ENCODE measurements at places on chromosomes 4 and X. TPM values are rescaled to one million over a fixed set of nuclear protein-coding genes. Genes with fewer than 3 reads are reported as not detected.
A peak's percentile ranks its signal among the peaks of the same experiment; 100 is the strongest.

- DNase-seq: peak; percentile 72
Measured at GRCh38 chr4:70705183-70706043, 16.4 kb upstream of the RUFY3 start.

DNA sequence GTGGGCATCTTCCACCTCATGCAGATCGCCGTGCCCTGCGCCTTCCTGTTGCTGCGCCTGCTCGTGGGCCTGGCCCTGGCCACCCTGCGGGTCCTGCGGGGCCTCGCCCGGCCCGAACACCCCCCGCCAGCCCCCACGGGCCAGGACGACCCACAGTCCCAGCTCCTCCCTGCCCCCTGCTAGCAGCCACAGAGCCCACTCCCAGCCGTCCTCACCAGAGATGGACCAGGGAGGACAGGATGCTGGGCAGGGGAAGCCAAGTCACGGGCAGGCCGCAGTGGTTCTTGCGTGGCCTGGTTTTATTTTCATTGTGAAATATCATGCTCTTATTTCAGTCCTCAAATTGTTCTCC, 15.1 kb downstream of the DGKQ start:
- DNase-seq: no peak

- DNase-seq: no peak
Measured at GRCh38 chrX:25020391-25020904, 4.7 kb upstream of the ARX start.

RAB9B gene
- total RNA-seq: 6.5 TPM

GRCh38 chr4:62513306-62513705, 1313.2 kb downstream of the ADGRL3 start:
- DNase-seq: no peak

DRD5 gene
- total RNA-seq: not detected

DNA sequence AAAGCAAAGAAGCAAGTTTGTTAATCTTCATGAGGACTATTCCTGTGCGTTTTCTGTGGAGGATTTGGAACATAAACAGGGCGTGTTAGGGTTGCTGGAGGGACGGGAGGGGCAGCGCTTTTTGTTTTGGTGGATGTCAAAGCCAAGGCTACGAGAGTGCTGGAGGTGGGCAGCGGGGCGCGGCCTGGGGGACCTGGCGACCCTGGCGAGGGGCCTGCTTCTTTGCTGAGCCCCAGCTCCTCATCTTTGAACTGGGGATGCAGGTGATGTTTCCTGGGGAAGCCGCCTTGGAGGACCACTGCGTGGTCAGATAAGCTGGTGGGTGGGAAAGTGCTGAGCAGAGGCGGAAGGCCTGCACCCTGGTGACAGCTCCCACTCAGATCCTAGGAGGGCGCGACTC, 55.2 kb downstream of the SORCS2 start:
- no peak for DNase-seq

DNA sequence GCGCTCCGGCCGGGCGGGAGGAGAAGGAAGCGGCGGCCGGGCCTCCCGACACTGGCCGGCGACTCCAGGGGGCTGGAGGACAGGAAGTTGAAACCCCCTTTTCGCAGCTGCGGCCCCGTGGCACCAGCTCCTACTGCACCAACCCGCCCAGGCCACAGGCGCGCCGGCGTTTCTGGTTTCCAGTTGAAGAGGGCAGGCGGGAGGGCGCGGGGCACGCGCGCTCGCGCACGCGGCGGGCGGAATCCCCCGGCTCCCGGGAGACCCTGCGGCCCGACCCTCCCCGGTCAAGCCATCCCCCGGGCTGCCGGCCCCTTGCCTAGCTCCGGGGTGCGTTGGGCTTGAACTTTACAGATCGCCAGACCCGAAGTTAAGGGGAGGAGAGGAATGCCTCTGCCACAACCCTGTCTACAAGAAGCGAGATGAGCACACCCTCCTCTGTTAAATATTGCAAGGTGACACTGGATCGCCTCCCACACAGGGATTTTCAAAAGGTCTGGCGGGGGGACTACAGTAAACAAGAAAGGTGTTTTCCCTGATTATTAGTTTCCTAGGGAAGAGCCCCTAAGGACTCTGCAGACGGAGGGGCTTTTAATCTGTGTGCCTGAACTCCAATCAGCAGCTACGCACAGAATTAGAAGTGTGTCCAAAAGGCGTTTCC, 1.4 kb downstream of the ELOVL6 start:
- DNase-seq: peak; percentile 53

DNA sequence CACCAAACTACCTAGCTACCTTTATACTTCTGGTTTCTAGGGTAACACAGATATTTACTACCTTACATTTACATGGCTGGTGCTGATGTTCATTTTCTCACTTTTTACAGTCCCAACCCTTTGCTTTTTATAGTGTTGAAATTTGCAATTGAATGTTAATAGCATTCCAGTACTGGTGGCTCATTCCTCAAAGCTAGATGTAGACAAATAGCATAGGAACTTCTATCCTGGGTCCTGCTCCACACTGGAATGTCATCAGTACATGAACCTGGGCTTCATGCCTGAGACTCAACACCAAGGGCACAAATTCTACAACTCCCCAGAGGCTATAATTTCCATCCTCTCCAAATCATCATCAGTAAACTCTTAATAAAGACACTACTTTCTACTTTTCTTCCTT, 10.3 kb upstream of the TRMT2B start:
- no peak for DNase-seq

SH3RF1 gene
- total RNA-seq: 33.2 TPM

ATOH1 gene
- not detected for total RNA-seq

ACE2 gene
- 1.8 TPM for total RNA-seq

KDM6A gene
- 86.0 TPM for total RNA-seq

WDR17 gene
- total RNA-seq: 5.5 TPM

DNA sequence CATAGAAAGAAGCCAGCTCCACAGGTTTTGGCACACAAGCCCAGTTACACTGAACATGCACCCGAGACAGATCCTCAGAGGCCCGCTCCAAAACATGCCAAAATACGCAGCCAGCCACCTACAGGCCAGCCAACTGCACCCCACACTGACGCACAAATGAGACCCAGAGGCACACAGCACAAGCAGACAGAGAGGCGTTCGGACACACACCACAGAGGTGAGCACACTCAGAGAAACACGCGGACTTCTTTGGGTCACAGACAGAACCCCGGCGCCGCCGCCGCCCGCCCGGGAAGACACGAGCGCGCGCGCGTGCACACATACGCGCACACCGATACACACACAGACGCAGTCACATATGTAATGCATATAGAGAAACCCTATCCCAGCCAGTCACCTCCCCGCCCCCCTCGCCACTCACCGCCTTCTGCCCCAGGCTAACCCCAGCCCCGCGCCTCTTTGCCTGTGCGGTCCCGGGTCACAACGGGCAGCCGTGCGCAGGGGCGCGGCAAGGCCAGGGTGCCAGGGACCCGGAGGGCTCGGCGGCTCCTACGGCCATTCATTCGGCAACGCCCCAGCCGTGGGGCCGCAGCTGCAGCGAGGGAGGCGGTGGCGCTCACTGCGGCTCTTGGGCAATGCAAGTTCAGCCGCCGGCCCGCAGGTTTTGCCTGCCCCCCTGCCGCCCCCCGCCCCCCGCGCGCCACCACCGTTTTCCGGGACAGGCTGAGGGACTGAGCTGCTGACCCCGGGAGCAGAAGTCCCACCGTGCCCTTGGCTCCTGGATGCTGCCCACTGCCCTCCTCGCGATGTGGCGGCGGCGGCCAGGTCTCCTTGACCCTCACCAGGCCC, 553 bp downstream of the SEPTIN6 start:
- DNase-seq: no peak

DNA sequence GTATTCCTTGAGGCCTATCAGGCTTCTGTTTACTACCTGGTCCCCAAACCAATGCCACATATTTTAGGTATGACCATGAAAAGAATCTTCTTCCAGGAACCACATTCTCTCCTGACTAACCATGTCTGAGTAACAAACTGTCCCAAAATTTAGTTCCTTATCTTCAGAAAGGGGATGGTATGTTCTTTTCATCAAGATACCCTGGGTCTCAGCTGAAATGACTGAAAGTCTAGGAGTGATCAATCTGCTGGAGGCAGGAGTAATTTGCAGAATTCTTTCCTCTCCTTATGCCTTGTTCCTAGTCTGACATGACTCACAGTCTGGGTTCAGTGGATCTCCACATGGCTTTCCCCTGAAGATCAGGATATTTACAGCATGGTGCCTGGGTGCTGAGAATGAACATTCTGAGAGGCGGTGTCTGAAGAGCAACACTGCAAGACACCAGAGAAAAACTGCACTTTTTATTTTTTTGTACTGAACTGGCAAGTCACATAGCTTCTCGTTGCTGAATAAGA, 665.5 kb downstream of the TLL1 start:
- no peak for DNase-seq

DNA sequence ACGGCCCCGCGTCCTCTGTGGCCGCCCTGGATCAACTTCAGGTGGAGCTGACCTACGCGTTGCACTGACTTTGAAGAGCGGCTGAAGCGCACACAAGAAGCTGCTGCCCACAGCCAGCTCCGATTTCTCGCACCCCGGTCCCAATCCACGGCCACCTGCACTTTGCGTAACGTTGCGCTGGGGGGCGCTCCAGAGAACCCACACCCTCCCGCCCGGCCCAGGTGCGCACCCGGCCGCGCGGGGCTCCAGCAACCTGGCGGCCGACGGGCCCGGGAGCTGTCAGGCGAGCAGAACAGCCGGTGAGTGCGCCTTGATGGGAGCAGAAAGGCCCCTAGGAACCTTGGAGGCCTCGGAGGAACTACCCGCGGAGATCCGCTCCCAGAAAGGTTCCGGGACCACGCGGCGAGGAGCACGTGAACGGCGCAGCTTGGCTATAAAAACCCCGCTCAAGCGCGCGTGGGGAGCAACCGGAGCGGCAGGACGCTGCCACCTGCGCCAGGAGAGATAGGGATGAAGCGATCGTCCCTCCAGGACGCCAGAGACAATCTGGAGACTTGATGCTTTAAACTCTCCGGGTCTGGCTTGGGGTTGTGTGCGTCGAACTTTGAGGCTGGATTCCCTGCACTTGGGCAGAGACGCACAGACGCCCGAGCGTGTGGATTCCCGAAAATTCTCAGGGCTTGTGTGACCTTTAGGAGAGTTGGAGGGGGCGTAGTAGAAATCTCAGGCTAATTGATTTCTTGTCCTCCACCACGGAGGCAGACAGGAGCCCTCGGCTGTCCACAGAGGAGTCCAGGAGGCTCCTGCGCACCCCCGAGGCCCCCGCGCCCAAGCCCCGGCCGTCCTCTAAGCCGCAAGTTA, 591 bp upstream of the NWD2 start:
- no peak for DNase-seq

DNA sequence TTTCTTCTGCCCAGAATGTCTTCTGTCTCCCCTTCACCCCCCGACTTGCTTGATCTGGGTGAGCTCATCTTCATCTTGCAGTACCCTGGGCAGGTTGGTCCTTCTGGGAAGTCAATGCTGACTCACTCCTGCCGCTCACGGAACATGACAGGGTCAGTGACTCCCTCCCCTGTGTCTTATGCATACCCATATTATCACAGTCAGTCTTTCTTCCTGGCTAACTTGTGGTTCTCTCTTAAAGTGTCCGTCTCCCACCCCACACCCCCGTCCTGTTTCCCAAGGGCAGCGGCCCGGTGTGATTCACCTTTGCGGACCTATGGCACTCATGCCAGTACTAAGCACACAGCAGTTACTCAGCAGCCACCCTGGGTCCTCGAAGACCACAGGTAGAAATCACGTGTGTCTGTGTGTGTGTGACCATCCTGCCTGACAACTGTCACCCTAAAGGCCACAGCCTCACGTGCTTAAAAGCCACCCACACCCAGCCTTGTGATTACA, 17.7 kb downstream of the IQSEC2 start:
- DNase-seq: no peak

- no peak for DNase-seq
Measured at GRCh38 chr4:87531621-87532020, 2.4 kb upstream of the SPARCL1 start.

NUP62CL gene
- 2.7 TPM for total RNA-seq

DNA sequence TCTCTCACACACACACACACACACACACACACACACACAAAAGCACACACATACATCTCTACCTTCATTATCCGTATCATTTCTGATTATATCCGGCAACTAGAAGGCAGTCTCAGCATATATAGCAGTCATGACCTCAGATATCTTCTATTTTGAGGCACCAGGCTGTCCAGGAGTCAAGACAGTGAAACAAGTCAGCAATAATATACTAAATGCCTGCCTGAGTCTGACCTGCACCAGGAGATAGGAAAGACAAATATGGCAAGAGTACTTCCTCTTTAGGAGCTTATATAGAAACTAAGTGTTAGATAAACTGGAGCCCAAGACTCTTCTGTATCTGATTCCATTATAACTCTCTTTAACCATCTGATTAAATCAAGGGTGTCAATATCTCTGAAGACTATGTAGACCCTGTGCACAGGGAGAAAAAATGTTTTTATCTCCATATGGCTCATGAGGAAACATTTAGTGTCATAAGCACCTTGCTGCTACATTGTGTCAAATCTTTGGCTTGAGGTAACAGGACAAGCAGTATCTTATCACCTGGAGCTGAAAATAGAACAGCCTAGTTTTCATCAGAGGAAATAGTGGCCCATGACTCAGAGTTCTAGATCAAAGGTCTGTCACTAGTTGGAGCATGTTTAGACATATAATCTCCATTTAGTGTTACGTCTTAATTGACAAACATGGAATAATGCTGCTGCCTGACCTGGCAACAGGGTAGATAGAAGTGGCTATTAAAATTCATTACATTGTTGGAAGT, 27.0 kb upstream of the FAM47B start:
- DNase-seq: no peak

MUC7 gene
- not detected for total RNA-seq

DNA sequence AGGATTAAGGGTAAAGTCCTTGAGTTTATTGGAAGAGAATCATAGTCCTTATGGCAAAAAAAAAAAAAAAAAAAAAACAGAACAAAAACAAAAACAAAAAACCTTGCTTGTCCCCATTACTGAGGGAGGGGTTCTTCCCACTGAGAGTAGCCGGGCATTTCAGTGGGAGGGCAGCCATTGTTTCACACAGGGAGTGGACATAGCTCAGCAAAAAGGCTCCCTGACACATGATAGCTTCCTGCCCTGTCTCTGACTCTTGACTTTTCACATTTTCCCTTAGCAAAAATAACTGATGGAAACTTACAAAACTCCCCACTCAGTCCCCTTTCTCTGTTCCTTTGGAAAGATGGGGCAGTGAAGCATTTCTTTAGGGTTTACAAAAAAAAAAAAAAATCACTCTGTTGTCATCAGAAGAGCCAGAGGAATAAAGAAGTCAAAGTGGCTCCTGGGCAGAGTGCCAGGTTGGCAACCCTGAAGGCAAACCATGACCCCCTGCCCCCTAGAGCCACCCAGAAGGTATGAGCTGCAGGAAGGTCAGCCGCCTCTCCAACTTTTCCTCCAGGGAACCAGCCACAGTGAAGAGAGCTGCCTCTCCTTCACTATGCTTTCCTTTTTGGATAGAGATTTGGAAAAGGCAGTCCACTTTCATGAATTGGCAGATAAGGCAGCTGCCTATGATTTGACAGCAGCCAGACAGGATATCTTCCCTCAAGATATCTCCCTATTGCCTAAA, 170.6 kb downstream of the KDR start:
- DNase-seq: no peak

GRCh38 chr4:31408121-31408520, 688.0 kb downstream of the PCDH7 start:
- DNase-seq: no peak

- no peak for DNase-seq
Measured at GRCh38 chrX:10841579-10841978, 221.2 kb upstream of the MID1 start.
